ENCODE measurements at places on chromosomes 13 and 19. TPM values are rescaled to one million over a fixed set of nuclear protein-coding genes. Genes with fewer than 3 reads are reported as not detected.

The WDR88 gene
- total RNA-seq: not detected

The NLRP11 gene
- not detected for total RNA-seq

The ZNF737 gene
- total RNA-seq: 15.0 TPM

DNA sequence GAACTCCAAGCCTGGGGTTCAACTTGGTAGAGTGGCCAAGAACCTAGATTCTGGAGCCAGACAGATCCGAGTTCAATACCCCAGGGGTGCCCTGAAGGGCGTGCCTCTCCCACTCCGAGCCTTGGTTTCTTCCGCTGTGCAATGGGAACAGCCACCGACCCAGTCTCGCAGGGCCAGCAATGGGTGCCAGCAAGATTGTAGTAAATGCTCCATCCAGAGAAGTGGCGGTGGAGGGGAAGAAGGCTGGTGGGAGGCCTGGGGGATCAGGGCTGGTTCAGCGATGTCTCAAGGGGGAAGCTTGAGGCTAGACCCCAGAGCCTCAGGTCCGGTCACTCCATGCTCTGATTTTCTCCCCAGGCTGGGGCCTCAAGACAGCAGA, 4.5 kb downstream of the WIZ start:
- DNase-seq: no peak

Measured in fibroblast of the aortic adventitia (primary cell).